Activated T-helper 17 cell treated with anti-CD3 and anti-CD28 coated beads, Interleukin-2, amount 50 U/mL, for 72 hours (primary cell): ENCODE measurements at places on chromosomes 1 and 21. TPM values are rescaled to one million over a fixed set of nuclear protein-coding genes. Genes with fewer than 3 reads are reported as not detected.

SIPA1L2 gene
- total RNA-seq, result 19.1 TPM

RSPH1 gene
- total RNA-seq, result 0.82 TPM

DNA sequence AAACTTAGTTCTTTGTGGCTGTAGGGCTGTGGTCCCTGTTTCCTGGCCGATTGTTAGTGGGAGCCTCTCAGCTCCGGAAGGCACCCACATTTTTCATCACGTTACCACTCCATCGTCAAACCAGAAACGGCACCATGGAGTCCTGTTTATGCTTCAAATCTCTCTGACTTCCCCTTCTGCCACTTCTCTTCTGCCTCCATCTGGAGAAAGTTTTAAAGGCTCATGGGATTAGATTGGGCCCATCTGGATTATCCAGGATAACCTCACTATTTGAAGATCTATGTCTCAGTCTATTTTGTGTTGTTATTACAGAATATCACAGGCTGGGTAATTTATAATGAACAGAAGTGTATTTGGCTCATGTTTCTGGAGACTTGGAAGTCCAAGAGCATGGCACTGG, 19.3 kb upstream of the IL22RA1 start:
- no peak for ATAC-seq

DNA sequence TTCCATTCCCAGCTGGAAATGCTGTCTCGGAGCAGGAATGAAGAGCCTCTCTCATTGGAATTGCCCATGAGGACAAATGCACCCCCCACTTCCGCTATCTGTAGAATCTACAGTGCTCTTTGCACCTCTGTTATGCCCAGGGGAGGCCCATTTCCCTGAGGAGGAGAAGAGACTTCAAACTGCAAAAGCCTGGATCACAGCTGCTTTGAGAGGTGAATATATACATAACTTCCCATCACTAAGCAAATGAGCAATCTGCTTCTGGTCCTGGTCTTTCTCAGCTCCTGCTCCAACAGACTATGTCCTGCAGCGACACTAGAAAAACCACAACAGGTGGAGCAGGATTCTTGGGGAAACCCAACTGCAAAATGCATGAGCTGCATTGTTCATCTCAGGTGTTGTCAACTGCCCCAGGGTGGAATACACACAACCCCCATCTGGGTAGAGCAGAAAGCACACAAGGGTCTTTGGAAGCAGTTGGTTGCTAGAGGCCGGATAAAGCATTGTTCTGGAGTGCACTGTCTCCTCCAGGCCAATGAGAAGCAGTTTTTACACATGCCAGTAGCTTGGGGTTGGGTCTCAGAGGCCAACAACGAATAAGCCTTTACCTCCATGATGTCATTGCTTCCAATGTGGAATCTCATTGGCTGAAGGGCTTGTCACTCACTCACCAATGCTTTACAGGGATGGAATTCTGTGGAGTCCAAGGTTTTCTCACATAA, 67.7 kb upstream of the RAB4A start:
- ATAC-seq, result no peak

DNA sequence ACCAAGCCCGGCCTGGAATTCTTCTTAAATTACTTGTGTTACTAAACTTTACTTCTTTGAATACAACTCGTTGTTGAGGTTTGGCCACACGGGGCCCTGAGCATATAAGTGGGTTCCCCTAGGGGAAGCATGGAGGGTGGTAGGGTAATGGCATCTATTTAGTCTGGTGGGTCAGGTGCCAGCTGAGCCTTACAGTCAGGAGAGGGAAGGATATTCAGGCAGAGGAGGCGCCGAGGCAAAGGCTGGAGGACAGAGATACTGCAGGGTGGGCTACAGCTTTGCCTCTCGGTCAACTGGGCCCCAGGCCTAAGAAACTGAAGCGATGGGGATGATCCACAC, 424 bp upstream of the NECAP2 start:
- ATAC-seq, result peak; percentile 8

DNA sequence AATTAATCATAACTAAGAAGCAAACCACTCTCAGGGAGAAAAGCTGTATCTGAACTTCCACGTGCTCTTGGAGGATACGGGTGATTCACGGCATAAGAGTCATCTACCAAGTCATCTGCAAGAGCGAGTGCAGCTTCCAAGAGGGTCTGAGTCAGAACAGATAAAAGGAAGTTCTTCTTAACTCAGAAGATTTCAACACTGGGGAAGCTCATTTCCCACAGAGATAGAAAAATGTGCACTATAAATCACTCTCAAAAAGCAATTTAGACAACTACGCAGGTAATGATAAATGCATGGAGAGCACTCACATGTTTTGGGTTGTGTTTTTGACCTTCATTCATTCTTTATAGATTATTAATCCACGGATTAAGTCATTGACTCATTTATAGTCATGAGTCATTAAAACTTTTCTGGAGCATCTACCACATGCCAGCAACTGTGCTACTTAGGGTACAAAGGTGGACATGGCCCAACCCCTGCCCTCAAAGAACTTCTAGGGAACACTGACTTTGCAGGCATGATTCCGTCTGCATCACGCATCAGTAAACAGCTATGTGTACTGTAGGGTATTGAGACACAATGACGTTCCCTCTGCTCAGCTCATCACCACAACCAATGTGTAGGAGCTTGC, 20.8 kb downstream of the KCNJ15 start:
- peak; percentile 96 for ATAC-seq

INKA2 gene
- total RNA-seq, result 2.0 TPM

ERVH48-1 gene
- 0.29 TPM for total RNA-seq

LCE1F gene
- total RNA-seq, result not detected

LYST gene
- 41.2 TPM for total RNA-seq

GRCh38 chr1:70874063-70874462, 173.6 kb downstream of the PTGER3 start:
- no peak for ATAC-seq

DNA sequence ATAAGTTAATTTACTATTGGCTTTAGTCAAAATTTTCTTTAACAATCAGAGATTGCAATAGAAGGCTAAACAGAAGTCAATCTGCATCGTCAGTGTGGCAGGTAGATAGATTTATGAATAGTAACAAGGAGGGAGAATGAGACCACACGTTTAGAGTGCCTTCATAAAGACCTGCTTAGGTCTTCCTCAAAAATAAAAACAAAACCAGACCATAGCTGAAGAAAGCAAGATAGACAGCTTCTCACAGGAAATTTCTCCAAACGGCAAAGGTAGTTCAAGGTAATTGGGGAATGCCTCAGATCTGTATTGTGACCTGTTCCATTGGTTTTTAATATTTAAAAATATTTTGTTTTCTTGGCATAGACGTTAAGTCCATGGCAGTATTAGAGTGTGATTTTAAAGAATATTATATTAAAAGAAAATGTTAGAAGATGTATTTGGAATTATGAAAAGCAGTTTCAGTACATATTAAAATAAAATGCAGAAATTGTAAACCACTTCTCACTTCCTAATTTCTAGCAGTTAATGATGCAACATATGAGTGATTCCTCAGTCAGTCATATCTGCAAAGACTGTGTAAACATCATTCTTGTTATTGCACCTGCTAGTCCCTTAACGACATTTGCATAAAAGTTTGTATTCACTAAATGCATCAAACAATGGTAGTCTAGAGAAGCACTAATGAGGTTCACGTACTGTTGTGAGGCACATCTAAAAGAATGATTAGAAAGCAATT, 278.0 kb downstream of the HLX start:
- ATAC-seq, result no peak

DNA sequence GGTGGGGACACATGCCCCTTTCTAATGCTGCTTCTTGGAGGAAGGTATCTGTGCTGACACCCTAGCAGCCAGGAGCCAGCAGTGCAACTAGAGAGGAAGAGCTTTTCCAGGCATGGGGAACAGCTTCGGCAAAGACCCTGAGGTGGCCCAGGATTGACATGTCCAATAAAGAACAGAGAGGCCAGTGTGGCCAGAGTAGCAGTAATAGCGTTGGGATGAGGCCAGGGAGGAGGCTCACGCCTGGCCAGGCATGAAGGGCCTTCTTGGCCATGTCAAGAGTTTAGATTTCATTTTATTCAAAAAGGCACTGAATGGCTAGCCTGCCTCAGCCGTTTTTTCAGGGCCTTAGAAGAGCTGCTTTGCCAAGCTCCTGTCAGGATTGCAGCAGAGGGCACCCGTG, 16.3 kb upstream of the ADAMTSL4 start:
- ATAC-seq, result no peak

- ATAC-seq, result no peak
Observed at GRCh38 chr1:235023711-235024439, 104.8 kb downstream of the TOMM20 start.

LEPROT gene
- 33.4 TPM for total RNA-seq

DNA sequence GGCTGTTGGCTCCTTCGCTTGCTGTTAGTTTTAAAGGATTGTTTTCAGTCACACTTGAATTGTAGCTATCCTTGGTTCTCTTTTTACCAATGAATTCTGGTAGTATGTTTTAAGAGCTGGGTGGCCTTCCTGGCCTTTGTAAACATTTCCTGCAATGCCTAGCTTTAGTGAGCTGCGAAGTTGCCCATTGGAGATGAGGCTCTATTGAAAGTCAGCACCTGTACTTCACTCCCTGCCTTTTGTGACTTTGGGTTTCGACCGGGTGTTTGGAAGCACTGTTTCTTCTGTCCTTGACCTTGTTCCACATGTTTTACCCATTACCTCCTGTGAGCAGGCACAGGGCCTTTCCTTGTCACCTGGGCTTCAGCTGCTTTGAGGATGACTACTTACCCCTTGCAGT, 64.7 kb downstream of the DYRK1A start:
- no peak for ATAC-seq

GRCh38 chr1:5509664-5510452, 482.4 kb downstream of the NPHP4 start:
- ATAC-seq, result peak; percentile 66

FAM89A gene
- total RNA-seq, result 17.2 TPM

- ATAC-seq, result peak; percentile 84
Observed at GRCh38 chr1:35557118-35557610, at the start of gene KIAA0319L. Gene KIAA0319L (minus strand): TSS chr1:35557403. CDS start chr1:35554491, 2,912 bp downstream.

CROCC gene
- 24.5 TPM for total RNA-seq

DNA sequence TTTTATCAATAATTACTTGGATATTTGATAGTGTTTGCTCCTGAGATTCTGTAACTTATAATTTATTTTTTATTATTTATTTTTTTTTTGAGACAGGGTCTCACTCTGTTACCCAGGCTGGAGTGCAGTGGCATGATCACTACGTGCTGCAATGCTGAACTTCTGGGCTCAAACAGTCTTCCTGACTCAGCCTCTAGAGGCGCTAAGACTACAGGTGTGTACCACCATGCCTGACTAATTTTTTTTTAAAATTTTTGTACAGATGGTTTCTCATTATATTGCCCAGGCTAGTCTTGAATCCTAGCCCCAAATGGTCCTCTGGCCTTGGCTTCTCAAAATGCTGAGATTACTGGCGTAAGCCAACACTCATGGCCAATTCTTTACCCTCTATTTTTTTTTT, 845.5 kb upstream of the ADGRL4 start:
- ATAC-seq, result no peak

KRTAP13-2 gene
- total RNA-seq, result not detected

- no peak for ATAC-seq
Observed at GRCh38 chr1:41642922-41643821, 158.7 kb upstream of the EDN2 start.

- no peak for ATAC-seq
Observed at GRCh38 chr1:176576670-176577069, 113.7 kb downstream of the PAPPA2 start.

SPRR2F gene
- not detected for total RNA-seq

IL24 gene
- 4.6 TPM for total RNA-seq

DNA sequence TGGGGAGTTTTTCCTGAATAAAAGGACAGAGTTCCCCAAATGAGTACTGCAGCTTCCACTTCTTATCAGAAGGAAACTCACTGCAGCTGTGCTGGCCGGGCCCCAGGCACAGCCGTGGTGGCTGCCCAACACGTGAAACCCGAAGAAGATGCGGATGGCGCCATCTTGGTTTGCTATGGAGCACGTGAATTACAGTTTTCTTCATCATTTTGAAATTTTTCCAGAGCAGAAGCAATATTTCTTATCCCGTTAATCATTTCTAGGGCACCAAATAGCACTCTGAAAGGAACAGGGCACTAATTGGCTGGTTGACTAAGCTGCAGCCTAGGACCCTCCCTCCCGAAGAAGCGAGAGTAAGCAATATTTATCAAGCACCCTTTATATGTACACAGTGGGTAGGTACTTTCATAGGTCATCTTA, 63.2 kb upstream of the EPS8L3 start:
- ATAC-seq, result no peak

DNA sequence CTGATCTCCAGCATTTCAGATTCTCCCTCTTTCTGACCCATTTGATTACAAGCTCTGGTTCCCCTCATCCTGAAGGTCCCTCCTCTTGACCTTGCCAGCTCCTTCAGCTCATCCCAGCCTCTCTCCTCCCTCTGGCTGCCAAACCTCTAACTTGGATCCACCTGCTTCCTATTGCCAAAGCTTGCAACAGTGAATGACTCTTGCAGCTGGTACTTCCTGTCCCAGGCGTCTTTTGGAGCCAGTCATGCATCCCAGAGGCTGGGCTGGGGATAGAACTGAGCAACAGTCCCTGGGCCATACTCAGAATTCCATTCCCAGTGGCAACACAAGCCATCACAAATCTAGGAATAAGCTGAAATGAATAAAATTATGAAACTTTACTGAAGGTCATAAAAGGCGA, 27.7 kb upstream of the SPOCD1 start:
- no peak for ATAC-seq

DNA sequence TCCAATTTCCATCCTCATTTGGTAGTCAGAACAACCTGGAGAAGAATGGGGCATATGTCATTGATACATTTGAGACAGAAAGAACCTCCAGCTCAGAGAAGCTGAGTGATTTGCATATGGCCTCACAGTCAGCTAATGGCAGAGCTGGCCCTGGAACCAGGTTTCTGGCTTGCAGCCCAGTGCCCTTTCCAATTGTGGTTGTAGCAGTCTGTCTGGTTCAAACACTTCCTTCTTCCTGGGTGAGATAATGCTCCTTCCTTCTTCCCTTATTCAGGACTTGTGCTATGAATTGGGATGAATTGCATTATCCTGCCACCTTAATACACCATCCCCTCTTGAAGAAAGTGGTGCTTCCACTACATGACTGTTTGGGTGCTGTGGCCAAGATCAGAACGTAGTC, 24.2 kb downstream of the SLC5A9 start:
- no peak for ATAC-seq

KCNJ9 gene
- not detected for total RNA-seq

GRCh38 chr1:5827516-5827915, 164.7 kb downstream of the NPHP4 start:
- ATAC-seq, result no peak
